ENCODE measurements at places on chromosomes 5 and 9.

DNA sequence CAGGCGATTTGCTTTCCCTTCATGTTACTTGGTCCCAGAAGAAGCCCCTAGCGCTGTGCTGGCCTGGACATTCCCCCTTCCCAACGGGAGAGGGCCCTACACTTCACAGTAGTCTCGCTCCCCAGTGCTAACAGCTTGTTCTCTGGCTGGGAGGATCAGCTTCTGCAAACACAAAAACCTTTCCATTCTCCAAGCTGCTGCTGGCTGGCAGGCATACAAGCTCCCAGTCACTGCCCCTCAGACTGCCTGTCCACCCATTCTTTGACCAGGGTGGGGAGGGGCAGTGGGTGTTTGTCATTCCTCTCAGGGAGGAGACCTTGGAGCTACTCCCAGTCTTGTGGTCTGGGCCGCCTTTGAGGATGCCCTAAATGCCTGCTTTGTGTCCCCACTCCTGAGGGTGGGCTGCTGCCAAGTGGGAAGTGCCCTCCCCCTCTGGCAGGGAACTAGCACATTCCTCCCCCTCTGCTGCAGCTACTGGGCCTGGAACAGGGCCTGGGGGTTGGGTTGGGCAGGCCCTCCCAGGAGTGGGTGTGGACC lies 20.8 kb downstream of the ENHO start:
- DNase-seq, result no peak

DNA sequence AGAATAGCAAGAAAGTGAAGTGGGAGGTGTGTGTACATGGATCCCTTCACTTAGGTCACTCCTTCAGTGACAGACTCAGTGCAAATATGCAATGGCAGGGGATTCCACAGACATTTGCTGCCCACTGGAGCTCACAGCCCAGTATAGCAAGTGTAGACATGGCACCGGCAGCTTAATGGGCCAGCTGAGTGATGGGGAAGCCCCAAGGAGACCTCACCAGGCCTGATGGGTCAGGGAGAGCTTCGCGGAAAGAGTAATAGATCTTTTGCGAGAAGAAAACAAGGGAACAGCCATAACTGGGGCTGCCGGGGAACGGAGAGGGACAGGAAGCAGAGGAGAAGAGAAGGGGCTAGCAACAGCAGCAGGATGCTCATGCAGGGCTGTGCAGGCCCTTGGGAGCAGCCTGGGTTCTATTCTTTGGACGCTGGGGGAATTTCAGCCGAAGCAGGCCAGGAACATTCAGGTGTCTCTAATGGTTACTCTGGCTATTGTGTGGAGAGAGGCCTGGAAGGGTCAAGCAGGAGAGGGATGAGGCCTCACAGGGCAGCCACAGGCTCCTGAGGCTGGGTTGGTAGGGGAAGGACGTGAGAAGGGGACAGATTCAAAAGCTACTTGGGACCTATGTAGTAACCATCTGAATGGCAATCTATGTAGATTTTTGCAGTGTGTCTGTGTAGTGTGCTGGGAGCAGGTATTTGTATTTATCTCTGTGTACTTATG lies 27.0 kb downstream of the TCF7 start:
- DNase-seq, result no peak

- no peak for DNase-seq
These were observed 80.8 kb downstream of the ASTN2 start for GRCh38 chr9:117334101-117334500.

- no peak for DNase-seq
These were observed 172.2 kb downstream of the CDC42SE2 start for GRCh38 chr5:131436081-131436480.

- no peak for DNase-seq
These were observed 618.3 kb downstream of the NR2F1-AS1 start for GRCh38 chr5:92962752-92963151.

GRCh38 chr9:26746357-26747072 lies 146.1 kb downstream of the CAAP1 start:
- no peak for DNase-seq

DNA sequence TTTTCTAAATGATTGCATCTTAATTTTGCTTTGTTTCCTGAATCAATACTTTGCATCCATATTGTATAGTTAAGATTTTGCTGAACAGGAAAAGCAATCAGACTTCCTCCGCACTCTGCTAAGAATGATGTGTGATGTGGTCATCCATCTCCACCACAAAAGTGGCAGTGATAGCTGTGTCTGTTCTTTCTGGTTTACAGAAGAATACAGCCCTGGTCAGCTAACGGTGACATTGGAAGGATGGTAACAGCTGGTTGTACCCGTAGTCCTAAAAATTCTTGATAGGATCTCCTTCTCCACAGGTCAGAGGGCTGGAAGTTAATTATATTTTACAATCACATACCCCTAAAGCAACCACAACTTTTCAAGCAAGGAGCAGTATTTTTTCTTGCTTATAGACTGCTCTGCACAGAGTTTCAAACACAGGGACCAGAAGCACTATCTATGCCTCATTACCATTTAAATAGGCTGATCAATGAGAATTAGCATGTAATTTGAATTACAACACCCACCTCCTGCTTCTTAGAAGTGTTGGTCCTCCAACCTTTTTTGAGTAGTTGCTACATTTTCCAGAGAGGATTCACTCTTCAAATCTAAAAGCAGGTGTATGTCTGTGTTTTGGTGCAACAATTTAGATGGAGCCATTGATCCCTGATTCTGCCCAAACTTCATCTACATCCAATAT lies 1191.9 kb upstream of the NUDT12 start:
- DNase-seq, result no peak

DNA sequence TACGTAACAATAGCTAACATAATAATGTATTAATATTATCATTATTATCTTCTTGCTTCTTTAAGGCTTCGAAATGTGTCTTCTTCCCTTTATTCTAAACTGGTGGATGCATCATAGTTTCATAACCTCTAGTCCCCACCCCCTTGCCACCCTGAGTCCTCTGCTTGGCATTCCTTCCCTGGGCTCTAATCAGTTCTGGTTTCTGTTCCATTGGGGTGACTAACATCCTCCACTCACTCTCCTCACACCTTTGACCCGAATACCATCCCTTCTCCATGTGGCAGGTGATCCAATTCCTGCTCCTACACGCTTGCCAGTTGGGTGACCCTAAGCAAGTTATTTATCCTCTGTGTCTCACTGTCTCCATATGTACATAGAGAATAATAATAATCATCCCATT lies 286.1 kb downstream of the TRPM3 start:
- DNase-seq, result no peak

- DNase-seq, result no peak
These were observed 112.7 kb upstream of the ITGA1 start for GRCh38 chr5:52674815-52675545.

GRCh38 chr9:133788819-133789717 lies 50.9 kb upstream of the SARDH start:
- no peak for DNase-seq

DNA sequence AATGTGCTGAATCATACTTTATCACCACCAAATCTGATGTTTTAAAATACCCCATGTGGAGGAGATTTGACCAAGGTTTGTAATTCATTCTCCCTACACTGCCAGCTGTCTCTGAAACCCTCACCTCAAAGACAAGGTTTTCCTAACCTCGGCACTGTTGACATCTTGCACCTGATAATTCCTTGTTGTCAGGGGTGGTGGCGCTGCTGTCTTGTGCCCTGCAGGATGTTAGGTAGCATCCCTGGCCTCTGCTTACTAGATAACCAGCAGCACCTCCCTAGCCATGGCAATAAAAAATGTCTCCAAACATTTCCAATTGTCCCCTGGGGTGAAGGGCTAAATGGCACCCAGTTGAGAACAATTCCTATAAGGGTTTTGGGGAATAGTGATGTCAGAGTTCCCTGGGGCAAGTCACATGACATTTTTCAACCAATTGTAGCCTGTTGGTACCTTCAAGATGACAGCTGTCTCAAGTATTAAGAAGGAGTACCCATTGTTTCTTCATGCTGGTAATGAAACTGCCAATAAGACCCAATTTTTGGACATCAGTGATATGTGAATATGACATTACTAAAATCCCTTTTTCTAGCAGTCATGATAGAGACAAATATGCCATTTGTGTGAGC lies 160.6 kb upstream of the PLCXD3 start:
- DNase-seq, result no peak

DNA sequence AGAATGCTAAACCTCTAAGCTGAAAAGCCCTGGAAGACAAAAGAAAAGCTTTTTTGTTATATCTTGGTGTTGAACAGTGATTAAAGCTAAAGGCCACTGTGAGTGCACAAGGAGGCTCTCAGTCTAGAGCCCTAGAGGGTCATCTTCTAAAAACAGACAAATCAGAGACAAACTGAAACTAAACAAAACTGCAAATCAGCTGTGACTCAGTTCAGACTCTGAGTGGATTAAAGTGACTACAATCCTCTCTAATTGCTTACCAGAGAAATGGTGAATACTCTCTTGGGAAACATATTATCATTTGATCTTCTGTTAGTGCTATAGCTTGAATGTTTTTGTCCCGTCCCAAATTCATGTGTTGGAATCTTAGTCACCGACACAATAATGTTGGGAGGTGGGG lies 491.9 kb downstream of the CDH18 start:
- DNase-seq, result no peak

GRCh38 chr9:100368672-100369071 lies 15.9 kb upstream of the TEX10 start:
- DNase-seq, result no peak

GRCh38 chr9:33750839-33751339 lies 44.5 kb upstream of the PRSS3 start:
- DNase-seq, result no peak

DNA sequence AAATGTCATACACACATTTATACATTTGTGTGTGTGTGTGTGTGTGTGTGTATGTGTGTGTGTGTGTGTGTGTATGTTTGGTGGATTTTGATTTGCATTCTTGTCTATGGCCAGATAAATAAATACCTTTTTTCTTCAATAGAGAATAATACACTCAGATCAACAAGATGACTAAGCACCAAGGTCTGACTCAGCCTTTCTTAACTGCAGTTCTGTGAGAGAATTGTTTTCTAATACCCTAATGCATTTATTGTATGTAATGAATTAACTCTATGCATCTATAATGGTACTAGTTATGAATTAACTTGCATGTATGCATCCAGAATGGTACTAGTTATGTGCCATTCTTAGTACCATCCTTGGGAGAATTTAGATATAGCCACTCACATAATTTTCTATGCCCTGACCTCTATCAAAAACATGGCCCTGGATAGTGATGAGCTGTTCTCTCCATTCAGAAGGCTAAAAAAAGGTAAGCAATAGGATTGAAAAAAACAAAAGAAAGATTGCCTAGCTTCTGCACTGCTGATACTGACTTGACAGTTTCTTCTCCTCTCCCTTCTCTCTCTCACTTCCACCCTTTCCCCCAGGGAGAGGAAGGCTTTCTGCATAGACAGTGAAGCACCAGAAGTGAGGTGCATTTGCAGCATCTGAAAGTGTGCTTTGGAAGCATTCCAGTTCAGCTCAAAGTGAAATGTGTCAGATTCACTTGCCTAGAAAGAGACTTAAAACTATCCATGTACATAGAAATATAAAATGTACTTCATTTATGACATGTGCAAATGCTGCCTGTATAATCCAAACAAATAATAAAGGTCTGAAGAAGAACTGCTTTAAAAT lies 55.1 kb upstream of the CCDC112 start:
- DNase-seq, result no peak

GRCh38 chr5:26948921-26949320 lies 89.5 kb downstream of the CDH9 start:
- no peak for DNase-seq

- no peak for DNase-seq
These were observed 83.1 kb upstream of the IRX1 start for GRCh38 chr5:3512361-3513095.

DNA sequence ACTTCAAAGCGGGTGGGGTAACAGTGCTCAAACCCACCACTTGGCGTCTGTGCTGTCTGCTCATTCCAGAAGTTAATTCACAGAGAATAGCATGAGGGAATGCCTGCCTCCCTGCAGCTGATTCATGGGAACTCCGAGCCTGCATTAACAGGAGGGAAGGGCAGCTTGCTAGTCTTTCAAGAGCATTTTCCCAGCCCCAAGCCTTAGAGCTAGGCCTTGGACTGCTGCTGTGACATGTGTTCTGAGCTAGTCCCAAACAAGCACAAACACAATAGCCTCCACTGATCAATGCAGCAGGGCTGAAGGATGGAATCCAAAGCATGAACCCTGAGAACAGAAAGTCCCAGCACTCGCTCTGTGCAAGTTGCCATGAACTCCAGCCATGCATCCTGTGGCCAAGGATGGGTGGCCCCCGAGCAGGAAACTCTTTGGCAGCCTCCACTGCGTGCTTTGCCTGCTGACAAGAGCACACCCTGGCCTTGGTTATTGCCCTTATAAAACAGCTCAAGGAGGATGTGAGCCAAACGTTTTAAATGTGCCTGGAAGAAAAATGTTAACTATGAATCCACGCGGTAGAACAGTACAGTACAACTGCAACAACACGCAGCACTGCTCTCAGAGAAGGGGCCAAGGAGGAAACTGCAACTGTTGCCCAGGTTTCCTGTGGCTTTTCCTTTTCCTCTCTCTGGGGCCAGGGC lies 653.1 kb upstream of the KLF4 start:
- no peak for DNase-seq

DNA sequence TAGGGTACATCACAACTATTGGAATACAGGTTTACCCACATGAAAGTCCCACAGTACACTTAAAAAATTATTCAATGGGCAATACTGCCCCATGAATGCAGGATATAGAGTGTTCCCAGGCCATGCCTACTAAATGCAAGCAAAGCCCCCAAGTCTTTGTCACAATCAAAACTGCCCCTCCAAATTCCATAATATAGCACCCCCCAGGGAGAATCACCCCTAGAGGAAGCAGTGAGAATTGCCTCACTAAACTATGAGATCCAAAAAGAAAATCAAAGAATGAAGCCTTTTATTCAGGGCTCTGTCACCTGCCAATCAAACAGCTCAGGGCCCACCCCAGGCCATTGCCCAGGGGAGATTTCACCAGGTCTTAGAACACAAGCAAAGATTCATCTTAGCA lies 90.8 kb downstream of the ATPSCKMT start:
- DNase-seq, result no peak

GRCh38 chr5:6837519-6838110 lies 124.4 kb downstream of the TENT4A start:
- DNase-seq, result peak; percentile 55

DNA sequence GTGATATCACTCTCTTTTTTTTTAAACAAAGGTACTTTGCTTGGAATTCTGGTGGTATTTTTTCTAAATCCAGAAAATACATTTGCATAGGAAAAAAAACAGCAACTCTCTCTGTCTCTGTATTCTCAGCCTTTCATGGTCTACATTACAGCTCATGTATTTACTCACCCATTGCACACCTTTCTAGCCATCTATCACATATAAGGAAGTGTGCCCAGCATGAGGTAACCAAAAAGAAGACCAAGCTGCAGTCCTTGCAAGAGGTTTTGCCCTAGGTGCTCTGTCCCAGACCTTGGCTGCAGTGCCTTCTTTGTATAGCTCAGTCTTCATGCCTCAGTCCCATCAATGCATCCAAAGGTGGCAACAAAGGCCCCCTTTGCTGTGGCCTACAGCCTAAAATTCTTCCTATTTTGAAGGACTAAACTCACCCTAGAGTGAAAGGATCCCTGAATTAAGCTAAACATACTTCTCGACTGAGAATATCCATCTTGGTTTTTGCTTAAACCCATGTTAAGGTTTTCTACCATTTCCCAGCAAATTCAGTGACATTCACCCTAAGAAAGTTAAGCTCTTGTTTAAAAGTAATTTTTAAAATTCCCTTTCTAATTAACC lies 446.4 kb downstream of the KIF4B start:
- no peak for DNase-seq

- no peak for DNase-seq
These were observed 84.4 kb downstream of the INSYN2B start for GRCh38 chr5:169895926-169896325.

GRCh38 chr9:119697996-119698395 lies 328.8 kb upstream of the BRINP1 start:
- DNase-seq, result no peak

- no peak for DNase-seq
These were observed 29.1 kb upstream of the DUSP1 start for GRCh38 chr5:172800088-172800551.
